HT1080 (cell line): ENCODE measurements at places on chromosomes 4 and X. TPM values are rescaled to one million over a fixed set of nuclear protein-coding genes. Genes with fewer than 3 reads are reported as not detected.

The PITX2 gene
- total RNA-seq: 4.6 and 7.1 TPM in 2 replicates

The OTUD6A gene
- total RNA-seq: not detected in 2 replicates

The SNX12 gene
- total RNA-seq: 61.2 and 68.9 TPM in 2 replicates

DNA sequence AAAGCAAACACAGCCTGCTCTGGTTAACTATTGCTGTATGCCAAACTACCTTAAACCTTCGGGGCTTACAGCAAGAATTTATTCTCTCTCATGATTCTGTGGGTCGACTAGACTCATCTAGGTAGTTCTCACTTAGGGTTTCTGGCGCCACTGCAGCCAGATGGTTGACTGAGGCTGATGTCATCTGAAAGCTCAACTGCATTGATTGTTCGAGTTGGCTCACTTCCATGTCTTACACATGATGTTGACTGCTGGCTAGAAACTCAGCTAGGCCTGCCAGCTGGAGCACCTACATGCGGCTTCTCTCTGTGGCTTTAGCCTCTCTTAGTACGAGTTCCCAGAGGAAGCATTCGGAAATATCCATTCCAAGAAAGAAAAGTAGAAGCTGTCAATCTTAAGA lies 103.2 kb downstream of the SRPX start:
- no peak for DNase-seq

DNA sequence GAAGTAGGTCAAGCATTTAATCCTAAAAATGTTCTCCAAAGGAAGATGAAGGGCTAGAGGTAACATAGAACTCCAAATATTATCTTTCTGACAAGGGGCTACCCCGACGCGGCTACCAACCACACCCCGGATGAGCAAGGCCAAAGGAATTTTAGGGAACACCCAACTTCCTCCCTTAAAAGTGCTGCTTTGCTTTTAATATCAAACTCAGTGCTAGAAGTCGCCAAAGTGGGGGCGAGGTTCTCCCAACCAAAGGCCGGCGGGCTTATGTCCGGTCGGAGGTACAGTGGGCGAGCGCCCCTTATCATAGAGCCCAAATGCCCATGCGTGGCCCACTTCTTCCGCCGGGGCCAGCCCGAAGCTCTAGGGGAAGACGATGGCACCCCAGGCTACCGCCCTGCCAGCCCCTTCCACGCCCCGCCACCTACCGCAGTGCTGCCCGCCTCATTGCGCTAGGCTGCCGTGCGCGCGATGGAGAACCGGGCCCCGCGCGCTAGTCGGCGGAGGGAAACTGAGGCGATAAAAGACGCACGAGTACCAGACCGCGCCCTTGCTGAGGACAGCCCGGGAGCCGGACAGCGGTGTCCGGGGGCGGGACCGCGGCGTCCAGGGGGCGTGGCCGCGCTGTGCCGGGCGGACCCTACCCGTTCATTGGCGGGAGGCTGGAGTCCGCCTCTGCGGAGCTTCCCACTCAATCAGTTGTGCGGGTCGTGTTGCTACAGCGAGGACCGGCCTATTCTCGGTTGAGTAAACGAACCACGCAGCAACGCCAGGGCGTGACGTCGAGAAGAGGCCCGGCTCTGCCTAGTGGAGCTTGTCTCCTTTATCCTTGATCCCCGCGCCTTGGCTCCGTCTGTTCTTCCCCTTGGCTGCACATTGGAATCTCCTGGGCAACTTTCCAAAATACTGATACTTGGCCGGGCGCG lies at the start of gene ACOT9:
Gene ACOT9 (minus strand): TSS at position 580 of the 926 bp plus-strand sequence. CDS start 132 bp downstream, at position 448.
- DNase-seq: peak; percentile 93
